ENCODE measurements at places on chromosomes 11 and 22. TPM values are rescaled to one million over a fixed set of nuclear protein-coding genes. Genes with fewer than 3 reads are reported as not detected.

CD3E gene
- total RNA-seq: not detected

OR52N4 gene
- total RNA-seq: not detected

MN1 gene
- total RNA-seq: 27.0 TPM

KCNK4 gene
- total RNA-seq: not detected
